ENCODE measurements at places on chromosomes 12 and 14.

DNA sequence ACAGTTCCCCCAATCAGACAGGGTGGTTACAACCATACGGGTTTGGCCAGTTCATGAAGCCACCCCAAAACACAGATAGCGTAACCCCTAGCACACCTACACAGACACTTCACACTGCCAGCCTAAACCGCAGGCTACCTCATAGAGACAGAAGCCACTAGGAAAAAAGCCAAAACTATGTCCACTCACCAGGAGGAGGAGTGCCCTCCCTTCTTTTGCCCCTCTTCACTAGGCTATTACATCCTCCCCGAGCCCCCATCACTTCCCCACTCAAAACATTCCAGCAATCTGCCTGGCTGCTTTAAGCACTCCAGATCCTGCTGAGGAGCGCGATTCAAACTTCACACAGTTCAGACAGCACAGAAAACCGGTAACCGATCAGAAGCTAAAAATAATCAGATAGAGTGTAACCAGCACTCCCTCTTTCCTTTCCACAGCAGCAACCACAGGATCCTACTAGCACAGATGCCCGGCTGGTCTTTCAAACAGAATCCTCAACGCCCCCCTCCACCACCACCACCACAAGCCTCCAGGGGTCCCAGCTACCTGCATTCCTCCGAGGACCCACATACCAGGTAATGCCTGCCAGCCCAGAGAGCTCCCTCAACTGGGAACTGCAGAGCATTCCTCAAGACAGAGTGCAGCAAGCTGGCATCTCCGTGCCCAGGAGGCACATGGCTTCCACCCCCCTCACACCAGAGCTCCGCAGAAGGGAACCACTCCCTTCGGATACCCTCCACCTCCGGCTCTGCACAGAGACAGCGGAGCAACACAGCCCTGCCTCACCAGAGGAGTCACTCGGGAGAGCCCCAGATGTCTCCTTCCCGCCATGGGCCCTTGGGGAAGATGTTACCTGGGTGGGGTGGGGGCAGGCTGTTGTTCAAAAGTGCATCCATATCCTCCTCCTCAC is 1.5 kb downstream of the CHD4 start:
- DNase-seq, result no peak

DNA sequence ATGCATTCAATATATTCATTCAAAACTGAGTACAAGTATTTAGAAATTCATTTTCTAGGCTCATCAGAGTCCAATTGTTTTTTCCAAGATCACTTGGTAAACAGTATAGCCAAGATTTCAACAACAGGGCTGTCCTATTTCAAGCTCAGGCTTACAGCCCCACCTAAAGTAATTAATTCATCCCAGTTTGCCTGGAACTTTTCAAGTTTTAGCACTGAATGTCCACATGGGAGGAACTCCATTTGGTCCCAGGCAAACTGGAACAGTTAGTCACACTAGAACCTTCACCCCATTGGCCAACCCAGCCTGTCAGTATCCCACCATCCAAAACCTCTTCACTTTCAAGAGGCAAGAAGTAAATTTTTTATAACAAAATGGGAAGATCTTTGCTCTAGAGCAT is 210.9 kb downstream of the DPY19L2 start:
- DNase-seq, result no peak

GRCh38 chr12:8890313-8891085 is 23.8 kb upstream of the PHC1 start:
- peak; percentile 44 for DNase-seq

- DNase-seq, result no peak
These were observed 11.4 kb upstream of the AACS start for GRCh38 chr12:125053821-125054220.

GRCh38 chr12:108622921-108623514 is 10.7 kb downstream of the SELPLG start:
- no peak for DNase-seq

- DNase-seq, result no peak
These were observed at the start of gene PRH2 for GRCh38 chr12:10928746-10929286. Gene PRH2 (plus strand): TSS chr12:10929236. CDS start chr12:10929274, 38 bp downstream.

DNA sequence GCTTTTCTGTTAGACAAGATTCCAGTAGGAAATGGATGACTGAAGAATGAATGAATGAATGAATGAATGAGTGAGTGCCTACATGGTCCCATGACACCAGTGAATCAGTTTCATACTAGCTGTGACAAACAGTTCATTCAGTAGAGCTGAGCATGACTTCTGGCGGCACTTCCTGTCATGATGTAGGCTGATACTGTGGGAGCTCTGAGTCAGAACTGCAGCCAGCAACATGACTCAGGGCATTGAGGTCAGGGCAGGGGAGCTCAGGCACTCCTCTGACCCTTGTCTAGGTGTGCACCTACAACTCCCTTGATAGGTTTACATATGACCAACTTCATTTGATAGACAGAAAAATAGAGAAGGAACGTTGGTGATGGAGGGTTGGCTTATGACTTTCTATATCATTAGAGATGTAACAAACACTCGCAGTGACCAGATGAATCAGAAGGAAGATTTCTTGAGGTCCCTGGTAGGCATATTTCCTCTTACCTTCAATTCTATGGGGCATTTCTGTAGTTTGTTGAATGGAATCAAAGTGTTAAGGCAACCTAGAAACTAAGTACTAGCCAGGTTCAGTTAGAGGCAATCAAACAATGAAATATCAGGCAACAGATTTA is 139.3 kb upstream of the ARHGAP5 start:
- DNase-seq, result peak; percentile 71

DNA sequence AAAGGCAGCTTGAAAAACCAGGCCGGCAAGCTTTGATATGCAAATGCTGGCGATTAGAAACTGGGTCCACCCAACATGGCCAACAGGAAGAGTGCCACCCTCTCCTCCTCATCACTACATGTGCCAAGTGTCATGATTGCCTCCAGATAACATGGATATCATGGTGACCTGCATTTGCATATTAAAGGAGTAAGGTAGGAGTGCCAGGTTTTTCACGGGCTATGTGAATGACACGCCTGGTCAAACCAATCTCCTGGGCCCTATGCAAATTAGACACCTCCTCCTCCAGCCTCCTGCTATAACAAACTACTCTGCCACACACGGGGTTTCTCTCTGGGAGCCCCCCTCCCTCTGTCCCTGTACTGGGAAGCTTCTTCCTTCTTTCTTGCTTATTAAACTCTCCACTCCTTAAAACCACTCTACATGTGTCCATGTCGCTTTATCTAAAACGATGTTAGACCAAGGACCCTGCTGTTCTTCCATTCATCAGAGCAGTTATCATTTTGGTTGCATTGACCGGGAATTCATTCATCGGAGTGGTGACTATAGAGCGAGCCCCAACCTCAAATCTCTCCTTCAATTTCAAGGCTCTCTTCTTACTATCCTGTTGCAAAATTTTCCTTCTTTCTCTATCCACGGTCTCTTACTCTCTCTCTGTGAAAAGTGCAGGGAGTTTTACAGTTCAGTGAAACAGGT is 27.5 kb downstream of the APOBEC1 start:
- DNase-seq, result no peak

DNA sequence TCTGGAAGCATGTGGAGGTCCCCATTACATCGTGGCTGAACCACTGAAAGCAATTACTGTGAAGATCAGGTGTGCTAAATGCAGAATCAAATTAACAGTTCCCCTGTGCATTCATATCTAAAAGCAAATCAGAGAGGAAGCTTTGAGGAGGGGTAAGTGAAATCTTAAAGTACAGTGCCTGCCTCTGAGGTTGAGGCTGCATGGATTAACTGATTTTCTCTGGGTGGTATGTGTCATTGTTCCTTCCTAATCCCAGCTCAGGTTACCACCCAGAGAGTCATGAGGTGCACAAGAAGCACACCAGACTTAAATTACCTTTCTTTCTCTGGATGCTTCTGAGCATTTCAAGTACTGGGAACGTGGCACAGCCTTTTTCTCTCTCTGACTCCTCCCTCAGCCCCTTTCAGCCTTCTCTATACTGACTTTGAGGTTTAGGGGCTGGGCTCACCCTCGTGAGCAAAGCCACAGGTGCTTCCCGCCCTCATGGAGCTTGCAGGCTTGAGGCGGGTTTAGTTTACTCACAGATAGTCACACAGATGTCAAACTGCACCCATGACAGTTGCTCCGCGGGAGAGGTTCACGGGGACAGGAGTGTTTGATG is 237.6 kb upstream of the CRY1 start:
- no peak for DNase-seq

DNA sequence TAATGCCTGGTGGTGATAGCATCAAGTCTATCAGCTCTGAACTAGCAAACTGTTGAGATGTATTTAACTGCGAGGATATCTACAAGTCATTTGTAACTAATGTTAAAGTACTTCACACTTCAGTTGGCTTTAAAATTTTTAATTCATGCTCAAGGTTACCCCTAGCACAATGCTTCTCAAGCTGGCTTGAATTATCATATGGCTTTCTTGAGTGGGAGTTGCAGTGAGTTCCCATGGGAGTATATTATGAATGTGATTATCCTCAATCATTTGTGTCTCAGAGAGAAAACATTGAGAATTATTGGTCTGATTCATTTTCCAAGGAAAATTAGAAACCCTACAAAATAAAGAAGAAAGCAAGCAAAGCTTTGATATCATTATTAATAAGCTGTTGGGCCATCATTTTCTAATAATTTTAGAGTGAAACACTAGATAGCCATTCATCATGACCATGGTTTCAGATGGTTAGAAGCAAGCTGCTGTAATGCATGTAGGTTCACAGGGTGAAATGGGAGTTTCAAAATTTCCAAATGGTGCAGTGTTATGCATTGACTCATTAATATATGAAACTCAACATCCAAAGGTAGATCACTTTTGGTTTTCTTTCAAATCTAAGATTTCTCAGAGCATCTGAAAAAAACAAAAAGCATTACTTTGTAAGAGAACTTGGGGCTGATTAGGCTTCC is 11.8 kb upstream of the KRAS start:
- DNase-seq, result no peak

GRCh38 chr12:1799882-1800400 is 20.4 kb upstream of the LRTM2 start:
- DNase-seq, result no peak

DNA sequence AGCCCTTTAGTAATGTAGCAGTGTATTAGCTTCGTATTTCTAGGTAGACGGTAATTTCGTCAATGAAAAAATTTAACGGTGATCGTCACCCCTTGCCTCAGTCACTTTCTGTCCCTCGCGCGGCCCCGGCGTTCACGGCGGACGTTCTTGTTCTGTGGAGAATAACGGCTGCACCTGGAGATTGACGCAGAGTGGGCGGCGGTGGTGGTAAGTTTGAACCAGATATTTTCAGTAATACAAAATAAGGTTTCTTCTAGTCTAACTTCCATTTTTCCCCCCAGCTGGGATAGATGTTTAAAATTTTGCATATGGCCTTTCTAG is 341 bp downstream of the ZNF10 start:
- DNase-seq, result peak; percentile 45

DNA sequence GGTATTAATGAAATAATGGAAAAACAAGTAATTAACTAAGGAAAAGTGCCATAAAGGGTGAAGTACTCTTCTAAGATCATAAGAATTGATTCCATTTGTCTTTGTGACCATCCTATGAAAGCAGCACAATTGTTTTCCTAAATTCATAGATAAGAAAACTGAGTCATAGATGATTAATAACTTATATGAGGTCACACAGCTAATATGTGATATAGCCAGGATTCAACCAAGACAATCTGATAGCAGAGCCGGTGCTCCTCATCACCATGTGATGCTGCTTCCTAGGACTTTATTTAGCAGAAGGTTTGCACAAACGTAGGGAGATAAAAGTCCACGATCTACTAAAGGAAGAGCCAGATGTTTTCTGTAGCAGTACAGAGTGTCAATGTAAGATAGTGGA is 181.5 kb upstream of the SYT1 start:
- no peak for DNase-seq

- no peak for DNase-seq
These were observed 16.2 kb upstream of the STON2 start for GRCh38 chr14:81416194-81416952.

GRCh38 chr14:51208982-51209381 is 31.1 kb upstream of the TMX1 start:
- DNase-seq, result no peak

DNA sequence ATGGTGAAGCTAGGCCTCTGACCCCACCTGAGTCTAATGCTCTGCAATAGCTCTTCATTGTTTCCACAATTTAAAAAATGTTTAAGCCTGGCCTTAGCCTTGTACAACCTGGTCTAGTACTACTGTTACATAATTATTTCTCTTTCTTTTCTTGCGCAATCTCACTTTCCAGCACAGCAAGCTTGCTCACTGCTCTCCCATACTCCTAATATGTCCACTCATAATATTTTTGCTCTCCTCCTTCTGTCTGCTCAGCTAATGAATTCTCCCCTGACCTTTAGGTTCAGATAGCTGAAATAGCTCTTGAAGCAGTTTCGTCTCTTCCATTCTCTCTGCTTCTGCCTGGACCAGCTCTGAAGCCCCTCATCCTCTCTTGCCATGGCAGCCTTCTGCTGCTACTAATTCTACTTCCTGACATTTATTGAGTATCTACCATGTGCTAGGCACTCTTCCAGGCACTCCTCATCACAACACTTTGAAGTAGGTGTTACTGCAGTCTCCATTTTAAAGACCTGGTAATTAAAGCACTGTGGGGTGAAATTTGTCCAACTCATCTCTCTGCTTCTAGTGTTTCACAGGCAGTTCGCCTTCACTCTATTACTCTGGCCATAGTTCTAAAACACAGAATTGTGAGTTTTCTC is 2.8 kb upstream of the SLC48A1 start:
- DNase-seq, result no peak

GRCh38 chr12:501722-502447 is 42.1 kb downstream of the B4GALNT3 start:
- no peak for DNase-seq

DNA sequence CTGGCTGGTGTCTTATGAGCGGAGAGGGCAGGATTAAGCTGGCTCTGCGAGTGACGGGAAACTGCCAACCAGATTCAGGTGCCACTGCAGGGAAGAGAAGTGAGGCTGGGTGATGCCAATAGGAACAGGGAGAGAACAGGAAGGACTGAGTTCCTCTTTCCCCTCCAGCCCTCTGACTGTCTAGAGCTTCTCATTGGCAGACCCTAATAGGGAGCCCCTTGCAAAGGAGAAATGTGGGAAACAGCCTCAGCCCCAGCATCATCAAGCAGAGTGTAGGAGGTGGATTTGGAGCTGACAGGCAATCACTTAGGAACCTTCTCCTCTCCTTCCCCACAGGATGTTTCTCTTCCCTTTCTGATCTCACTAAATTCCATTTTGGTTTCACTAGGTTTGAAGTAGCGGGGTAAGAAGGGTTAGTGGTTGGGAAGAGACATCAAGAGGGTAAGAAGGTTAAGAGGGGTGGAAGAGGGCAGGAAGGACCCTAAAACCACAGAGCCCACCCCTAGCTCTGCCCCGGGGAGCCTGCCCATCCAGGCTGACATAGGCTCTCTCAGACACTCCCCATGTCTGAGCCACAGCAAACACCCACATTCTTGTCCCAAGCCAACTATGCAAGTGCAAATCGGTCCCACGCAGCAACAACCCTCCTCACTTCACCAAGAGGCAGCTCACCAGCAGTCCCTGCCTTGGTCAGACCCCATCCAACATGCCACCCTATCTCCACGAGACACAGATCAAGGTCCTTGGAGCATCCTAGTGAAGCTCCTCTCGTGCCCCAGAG is 111.1 kb downstream of the STAB2 start:
- DNase-seq, result peak; percentile 8

GRCh38 chr12:81303935-81304334 is 226.1 kb downstream of the ACSS3 start:
- no peak for DNase-seq

GRCh38 chr12:87814625-87815024 is 214.6 kb downstream of the C12orf50 start:
- no peak for DNase-seq

GRCh38 chr14:56216626-56217379 is 98.6 kb downstream of the PELI2 start:
- no peak for DNase-seq

- no peak for DNase-seq
These were observed 75.7 kb downstream of the PTPRB start for GRCh38 chr12:70561550-70561949.
